T-helper 1 cell (primary cell): ENCODE measurements at places on chromosomes 4 and X.

DNA sequence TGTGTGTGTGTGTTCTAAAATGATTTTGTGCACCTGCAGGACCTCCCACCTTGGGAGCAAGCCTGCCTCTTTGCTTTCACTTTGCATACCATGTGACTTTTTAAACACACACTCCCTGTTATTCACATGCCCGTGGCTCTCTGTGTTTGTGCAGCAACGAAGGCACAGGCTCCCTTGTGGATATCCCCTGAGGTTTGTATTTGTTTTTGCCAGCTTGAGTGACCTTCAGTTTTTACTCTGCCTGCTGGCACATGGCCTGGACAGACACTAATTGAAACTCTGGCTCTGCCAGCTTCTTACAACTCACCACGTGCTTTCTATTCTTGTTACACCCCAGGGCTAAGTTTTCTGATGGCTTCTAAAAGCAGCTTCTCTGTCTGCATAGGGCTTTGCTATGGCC is 885.8 kb downstream of the SH3BGRL start:
- no peak for DNase-seq

DNA sequence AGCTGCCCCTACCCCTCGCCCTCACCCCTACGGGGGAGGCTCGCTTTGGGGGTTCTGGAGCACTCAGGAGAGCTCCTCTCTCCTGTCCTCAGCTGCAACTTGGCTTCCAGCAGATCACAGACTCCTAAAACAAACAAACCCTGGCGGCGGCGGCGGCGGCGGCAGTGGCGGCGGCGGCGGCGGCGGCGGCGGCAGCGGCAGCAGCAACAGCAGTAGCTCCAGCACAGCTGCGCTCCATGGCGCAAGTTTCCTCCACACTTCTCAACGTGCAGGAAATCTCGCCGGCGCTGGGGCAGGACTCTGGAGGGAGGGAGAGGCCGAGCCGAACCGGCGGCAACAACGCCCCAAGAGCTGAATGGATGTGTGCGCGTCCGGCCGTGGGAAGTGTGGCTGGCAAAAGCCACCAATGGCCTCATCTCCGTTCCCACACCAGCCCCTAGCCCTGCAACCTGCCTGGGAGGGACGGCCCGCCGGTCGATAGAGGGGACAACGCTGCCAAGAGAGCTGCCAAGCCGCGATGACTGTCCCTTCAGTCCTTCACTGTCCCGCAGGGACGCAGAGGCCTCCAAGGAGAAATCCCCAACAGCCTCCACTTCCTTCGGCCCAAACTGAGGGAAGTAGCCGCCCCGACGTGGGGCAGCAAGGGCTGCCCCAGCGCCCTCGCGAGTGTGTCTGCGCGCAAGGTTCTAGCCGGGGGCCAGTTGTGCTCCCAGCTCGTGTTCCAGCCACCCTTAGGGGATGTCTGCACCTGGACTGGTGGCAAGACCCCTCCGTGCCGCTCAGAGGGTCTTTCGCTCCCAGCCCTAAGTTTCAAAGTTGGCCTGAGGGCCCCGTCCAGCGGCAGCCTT is 775 bp downstream of the SHROOM4 start:
- no peak for DNase-seq

DNA sequence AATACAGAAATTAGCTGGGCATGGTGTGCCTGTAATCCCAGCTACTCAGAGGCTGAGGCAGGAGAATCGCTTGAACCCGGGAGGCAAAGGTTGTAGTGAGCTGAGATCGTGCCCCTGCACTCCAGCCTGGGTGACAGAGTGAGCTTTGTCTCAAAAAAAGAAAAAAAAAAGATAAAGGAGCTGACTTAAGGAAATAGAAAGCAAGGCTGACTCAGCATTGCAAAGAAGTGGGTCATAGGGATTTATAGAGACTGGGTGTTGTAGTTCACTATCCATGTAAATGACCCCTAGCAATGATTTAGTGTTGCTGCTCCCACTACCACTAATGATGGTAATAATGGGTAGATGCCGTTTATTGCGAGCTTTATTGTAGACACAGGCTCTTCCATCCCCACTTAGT is 47.6 kb downstream of the ADD1 start:
- no peak for DNase-seq

DNA sequence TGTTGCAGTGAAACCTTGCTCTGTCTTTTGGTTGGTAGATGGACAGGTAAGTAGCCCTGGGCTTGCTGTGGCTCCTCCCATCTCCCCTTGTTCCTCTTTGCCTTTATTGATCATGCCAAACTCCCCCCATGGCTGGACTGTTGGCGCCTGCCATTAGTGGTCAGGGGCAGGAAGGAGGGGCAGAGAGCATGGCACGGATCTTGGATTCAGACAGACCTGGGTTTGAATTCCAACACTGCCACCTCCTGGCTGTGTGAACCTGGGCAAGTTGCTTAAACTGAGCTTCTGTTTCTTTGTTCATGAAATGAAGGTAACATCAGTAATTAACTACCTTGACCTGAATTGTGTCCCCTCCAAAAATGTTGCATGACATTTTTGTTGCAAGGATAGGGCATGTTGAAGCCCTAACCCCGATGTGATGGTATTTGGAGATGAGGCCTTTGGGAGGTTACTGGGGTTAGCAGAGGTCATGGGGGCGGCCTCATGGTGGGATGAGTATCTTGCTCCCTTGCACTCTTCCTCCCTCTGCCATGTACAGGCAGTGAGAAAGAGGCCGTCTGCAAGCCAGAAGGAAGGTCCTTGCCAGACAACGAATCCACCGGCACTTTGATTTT is 6.0 kb downstream of the SLC2A9 start:
- DNase-seq = peak; percentile 48

- no peak for DNase-seq
Observed at GRCh38 chr4:105990933-105991332, 95.7 kb downstream of the NPNT start.

DNA sequence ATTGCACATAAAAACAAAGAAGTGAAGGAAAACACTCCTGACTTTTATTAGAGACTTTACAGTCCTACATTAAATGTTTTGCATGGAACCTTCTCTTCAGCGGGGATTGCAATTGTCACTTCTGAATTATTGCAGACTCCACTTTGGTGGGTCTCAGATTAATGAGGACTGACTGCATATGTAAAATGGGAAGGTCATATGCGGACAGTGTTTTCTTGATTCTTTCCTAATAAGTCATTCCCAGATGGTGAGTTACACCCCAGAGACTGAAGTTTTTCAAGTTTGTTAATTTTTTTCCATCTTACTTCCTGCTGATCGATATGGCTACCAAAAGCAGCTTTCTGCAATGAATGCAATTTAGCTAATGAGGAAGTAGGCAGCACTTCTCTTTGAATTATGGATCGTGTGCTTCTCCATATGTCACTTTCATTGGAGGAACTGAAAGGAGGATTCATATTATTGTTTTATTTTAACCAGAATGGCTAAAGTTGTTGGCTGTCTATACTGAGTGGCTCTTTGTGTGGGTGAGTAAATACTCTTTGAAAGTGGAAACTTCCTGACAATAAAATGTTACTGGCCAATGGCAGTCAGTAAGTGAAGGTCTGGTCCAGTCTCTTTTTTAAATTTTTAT is 119.3 kb upstream of the CLNK start:
- no peak for DNase-seq

- no peak for DNase-seq
Observed at GRCh38 chr4:7806338-7807090, 133.1 kb downstream of the AFAP1 start.

GRCh38 chr4:37434469-37434868 is 189.9 kb downstream of the NWD2 start:
- no peak for DNase-seq

- DNase-seq = no peak
Observed at GRCh38 chrX:67673741-67674274, 130.0 kb downstream of the AR start.
